ENCODE measurements at places on chromosomes 16 and 17.
A peak's percentile ranks its signal among the peaks of the same experiment; 100 is the strongest.

DNA sequence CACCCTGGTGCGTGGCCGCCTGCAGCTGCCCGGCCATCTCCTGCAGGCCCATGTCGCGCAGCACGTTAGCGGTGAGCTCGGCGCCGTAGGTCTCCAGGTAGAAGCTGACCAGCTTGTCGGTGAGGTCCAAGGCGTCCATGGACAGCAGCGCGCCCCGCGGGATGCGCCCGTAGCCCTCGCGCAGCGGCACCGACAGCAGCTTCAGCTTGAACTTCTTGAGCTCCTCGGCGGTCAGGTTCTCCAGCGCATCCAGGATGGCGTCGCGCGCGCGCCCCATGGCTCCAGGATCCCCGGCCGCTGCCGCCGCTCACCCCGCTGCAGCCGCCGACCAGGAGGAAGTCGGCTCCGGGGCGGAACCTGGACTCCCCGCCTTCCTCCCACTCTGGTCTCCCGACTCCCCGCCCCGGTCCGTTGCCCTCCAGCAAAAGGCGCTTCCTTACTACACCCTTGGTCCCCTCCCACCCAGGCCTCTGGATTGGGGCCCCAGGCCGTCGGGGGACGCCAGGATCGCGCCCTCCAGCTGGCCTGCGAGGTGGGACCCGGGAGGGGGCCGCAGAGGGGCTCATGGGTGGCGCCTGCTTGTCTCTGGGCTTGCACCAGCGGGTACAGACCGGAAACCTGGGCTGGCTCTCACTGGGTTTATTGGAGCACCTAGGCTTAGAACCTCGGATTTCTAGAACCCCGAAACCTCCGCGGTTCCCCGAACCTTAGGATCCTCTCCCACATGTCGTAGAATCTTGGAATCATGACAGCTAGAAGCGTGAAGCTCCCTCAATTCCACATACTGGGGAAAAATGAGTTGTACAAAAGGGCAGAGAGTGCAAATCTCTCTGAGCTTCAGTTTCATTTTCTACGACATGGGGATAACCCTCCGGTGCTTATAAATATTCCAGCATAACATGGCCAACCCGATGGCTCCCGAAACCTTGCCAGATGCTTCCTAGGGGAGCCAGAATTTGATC is at the start of gene PYCARD:
TSS of gene PYCARD (minus strand) at position 347 of the 962 bp plus-strand sequence. CDS start at position 277, 70 bp downstream.
- no peak for DNase-seq

- no peak for DNase-seq
Observed at GRCh38 chr17:8243827-8244226, 4.0 kb downstream of the CTC1 start.

- DNase-seq = no peak
Observed at GRCh38 chr16:73433731-73434307, 385.9 kb upstream of the ZFHX3 start.

GRCh38 chr16:1667271-1667670 is 10.8 kb upstream of the JPT2 start:
- no peak for DNase-seq

DNA sequence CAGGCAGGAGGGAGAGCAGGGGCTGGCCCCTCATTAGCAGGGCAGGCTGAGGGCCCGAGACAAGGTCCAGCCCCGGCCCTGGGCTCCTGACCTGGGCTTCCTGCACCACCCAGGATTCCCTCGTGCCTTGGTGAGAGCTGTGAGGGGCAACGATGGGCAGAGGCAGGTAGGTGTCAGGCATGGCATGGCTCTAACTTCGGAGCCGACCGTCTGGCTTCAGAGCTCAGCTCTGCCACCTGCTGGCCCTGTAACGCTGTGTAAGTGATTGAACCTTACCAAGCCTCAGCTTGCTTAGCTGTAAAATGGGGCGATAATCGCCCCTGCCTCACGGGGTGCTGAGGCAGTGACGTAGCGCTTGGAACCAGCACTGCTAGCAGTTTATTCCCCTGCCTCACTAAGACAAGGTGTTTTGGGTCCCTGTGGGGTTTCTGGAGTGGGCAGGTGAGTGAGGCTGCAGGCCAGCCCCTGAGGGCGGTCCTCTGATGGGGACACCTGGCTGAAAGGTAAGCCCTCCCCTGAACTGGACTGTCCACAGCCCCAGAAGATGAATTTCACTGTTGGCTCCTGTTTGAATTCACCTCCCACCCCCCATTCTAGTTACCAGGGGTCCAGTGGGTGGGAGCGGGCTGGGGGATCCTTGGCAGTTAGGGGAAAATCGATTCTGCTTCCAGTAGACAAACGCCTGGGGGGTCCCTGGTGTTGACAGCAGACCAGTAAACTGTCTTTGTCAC is 184.8 kb upstream of the GSE1 start:
- peak; percentile 5 for DNase-seq

DNA sequence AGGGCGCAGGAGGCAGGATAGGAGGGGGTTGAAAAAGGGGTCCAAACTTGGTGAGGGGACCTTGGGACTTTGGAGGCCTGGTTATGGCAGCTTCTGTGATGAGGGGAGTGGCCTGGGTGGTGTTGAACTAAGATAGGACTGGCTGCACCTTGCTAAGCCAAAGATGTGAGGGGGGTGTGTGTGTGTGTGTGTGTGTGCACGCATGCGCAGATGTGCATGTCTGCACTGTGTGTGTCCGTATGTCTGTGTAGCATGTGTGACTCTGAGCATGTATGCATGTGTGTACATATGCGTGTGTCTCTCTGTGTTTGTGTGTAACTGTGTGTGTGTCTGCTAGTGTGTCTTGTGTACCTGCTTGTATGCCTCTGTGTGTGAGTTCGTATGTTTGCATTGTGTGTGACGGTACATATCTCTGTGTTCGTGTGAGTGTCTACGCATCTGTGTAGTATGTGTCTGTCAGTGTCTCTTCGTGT is 4.1 kb downstream of the SLC16A5 start:
- no peak for DNase-seq
